Left hindlimb (tissue), 1 donor: ENCODE measurements at places on chromosomes 7 and 10.

- DNase-seq, result no peak
Measured at GRCh38 chr10:48266528-48266927, 8.0 kb downstream of the FRMPD2 start.

GRCh38 chr7:136251826-136252225 is 274.7 kb upstream of the MTPN start:
- DNase-seq, result no peak

- DNase-seq, result no peak
Measured at GRCh38 chr10:13628661-13629060, 41.9 kb downstream of the PRPF18 start.

GRCh38 chr7:101633511-101633910 is 4.4 kb upstream of the MYL10 start:
- DNase-seq, result no peak

- DNase-seq, result no peak
Measured at GRCh38 chr7:102285540-102286236, 980 bp upstream of the SH2B2 start.

DNA sequence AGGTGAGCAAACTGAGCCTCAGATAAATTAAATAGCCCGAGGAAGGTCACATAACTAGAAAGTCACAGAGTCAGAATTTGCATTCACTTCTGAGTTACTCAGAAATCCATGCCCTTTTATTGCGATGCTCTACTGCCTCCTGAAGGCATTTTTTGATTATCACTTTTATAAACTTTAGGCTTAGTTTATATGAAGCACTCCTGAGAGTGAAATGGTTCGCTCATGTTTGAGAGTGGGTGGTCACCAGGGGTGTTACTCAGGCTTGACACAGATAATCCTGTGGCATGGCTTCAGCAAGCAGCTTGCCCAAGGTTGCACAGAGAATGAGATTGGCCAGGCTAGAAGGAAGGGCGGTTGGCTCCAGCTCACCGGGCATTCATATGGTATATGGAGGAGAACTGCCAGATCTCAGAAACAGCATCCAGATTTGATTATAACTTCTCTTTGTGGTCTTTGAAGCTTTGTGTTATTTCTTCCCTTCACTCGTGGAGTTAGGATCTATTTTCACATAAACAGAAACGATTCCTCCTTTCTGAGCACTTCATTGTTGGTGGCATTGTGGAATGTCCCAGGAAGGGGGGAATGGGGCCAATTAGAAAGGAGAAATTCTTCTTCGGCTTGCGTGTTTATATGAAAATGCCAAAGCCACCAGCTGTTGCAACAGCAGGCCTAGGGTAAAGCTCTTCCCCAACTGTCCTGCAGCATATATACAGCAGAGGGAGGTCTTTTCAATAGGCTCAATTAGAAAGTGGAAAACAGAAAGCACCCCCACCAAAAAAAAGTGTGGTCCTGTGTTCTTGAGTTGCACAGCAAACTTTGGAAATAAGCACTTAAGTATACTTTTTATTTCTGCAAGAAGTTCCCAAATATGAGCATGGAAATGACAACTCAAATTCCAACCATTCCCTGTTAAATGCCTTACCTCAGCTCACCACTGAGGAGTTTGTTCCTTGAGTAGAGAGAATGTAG is 628.8 kb downstream of the SUGCT start:
- peak; percentile 46 for DNase-seq

GRCh38 chr10:76553263-76554032 is 1084.2 kb downstream of the KCNMA1 start:
- no peak for DNase-seq

DNA sequence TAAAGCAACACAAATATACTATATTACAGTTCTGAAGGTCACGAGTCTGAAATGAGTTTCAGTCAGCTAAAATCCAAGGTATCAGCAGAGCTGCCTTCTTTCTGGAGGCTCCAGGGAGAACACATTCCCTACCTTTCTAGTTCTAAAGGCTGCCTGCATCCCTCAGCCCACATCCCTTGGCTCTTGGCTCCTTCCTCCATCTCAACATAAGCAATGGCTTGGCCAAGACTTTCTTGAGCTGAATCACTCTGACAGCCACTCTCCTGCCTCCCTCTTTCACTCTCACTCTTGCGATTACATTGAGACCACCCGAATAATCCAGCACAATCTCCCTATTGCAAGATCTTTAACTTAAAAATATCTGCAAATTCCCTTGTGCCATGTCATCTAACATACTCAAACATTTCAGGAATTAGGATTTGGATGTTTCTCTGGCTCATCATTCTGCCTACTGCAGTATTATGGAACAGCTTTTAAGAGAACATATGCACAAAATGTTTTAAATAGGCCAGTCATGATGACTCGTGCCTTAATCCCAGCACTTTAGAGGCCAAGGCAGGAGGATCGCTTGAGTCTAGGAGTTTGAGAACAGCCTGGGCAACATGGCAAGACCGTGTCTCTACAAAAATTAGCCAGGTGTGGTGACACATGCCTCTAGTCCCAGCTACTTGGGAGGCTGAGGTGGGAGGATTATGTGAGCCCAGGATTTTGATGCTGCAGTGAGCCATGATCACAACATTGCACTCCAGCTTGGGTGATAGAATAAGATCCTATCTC is 144.2 kb upstream of the VSTM2A start:
- no peak for DNase-seq

GRCh38 chr10:13891128-13892000 is 304.6 kb downstream of the PRPF18 start:
- peak; percentile 59 for DNase-seq

GRCh38 chr7:77791336-77791735 is 6.9 kb downstream of the TMEM60 start:
- no peak for DNase-seq

- DNase-seq, result no peak
Measured at GRCh38 chr10:63214571-63214970, 81.4 kb downstream of the NRBF2 start.

DNA sequence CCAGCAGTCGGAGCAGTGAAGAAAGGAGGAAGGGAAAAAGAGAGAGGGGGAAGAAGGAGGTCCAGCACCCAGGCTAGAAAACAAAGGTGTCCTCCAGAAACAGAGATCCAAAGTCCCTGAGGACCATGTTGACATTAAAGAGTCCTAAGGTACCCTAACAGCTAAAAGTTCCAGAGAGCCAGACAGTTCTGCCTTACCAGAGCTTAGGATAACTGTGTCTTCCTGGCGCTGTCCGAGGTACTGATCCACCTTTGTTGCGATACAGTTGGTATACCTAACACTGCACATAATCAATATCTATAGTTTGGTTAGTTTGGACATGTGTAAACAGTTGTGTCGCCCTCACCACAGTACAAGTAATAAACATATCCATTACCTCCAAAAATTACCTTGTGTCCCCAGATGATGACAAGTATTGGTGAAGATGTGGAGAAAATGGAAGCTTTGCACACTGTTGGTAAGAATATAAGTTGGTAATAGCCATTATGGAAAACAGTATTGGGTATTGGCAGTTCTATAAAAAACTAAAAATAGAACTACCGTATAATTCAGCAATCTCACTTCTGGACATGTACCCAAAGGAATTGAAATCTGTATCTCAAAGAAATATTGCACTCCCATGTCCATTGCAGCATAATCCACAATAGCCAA is 59.8 kb downstream of the GRID1 start:
- DNase-seq, result no peak

GRCh38 chr10:42646687-42647640 is 8.6 kb upstream of the ZNF33B start:
- DNase-seq, result no peak

DNA sequence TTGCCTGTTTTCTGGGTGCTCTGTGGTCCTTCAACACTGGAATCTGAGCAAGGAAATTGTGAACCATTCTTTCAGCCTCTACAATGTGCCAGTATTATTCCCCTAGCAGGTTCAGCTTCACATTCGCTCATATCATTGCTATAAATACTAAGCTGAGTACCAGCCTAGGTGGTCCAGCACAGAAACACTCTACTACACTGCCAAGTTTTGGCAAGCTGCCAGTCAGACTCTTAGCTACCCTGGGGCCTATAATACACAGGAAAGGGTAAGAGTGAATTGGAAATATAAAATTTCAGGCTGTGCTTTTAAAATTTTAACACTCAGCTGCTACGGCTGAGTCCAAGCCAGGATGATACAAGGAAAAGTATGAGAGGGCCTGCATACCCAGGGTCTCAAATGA is 49.9 kb upstream of the PPP1R3A start:
- no peak for DNase-seq

GRCh38 chr7:146728611-146729010 is 612.0 kb downstream of the CNTNAP2 start:
- no peak for DNase-seq

- no peak for DNase-seq
Measured at GRCh38 chr10:7881119-7881518, 62.8 kb downstream of the TAF3 start.

- DNase-seq, result no peak
Measured at GRCh38 chr7:128019288-128019687, 11.9 kb downstream of the LRRC4 start.

DNA sequence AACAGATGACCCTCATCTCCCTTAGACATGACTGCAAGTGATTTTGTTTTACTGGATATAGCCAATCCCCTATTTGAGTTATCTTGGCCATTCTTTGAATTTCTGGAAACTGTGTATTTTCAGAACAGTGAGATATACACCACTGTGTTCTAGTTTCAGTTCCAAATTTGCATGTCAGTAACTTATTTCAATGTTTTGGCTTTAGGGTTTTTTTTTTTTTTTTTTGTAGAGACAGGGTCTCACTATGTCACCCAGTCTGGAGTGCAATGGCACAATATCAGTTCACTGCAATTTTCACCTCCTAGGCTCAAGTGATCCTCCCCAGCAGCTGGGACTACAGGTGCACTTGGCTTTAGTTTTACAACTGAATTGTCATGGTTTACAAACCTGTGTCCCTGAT is 67.2 kb downstream of the ATAD1 start:
- no peak for DNase-seq

DNA sequence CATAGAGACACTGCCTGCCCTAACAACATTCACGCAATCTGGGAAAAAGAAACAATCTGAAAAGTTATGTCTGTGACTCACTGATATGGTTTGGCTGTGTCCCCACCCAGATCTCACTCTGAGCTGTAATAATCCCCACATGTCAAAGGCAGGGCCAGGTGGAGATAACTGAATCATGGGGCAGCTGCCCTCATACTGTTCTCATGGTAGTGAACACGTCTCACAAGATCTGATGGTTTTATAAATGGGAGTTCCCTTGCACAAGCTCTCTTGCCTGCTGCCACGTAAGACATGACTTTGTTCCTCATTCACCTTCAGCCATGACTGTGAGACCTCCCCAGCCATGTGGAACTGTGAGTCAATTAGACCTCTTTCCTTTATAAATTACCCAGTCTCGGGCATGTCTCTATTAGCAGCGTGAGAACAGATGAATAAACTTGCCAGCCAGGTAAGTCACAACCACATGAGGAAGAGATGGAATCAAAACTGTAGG is 341.5 kb upstream of the AOAH start:
- DNase-seq, result no peak

DNA sequence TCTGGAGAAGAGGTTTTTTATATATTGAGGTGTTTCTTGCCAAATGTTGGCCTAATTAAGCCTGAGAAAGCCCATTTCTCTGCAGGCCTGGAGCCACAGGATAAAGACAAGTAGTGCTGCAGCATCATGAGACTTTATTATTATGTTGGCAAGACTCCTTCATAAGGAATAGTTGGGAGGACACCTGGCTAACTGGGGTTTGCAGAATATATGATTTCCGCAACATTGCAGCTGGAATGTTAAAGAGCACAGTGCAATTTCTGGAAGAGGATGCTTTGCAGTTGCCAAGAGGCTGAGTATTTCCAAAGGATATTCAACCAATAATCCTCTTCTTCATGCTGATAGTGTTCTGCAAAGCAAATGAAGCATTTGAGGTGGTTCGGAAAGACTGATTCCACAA is 1512.8 kb upstream of the LRRTM3 start:
- peak; percentile 27 for DNase-seq

DNA sequence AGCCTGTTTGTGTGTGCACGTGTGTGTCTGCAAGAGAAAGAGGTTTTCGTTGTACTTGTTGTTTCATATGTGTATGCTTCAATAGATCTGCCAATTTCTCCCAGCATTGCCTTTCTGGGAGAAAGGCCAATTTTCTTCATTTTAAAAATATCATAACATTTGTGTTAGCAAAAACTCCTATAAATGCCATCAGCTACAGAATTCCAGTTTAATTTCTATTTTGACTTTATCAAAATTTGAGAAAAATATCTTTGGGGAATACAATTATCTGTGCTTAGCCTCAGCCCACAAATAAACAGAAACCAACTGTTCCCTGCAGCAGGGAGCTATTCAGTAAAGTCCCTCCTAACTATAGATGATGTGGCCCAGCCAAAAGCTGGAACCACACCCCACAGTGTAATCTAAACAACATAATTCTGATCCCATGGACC is 68.3 kb upstream of the MGMT start:
- DNase-seq, result no peak

DNA sequence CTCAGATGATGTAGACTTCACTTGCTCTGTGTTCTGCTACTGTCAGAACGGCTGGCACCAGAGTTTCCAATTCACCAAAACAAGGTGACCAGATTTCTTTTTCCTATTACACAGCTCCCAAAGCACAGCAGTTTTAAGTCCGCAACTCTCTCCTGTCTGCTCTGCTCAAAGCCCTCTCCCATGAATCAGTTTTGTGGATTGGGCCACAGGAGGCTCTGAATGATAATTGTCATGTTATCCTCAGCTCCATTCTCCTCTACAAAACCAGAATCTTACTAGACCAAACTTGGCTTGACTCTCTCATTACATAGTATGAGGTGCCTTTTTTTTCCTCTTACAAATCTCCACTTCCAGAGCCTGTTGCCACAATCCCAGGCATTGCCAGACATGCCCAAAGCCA is 223.5 kb downstream of the SNX13 start:
- no peak for DNase-seq

- DNase-seq, result no peak
Measured at GRCh38 chr7:75679060-75679459, 59.7 kb downstream of the HIP1 start.

GRCh38 chr10:96096958-96097357 is 33.1 kb upstream of the ZNF518A start:
- no peak for DNase-seq

- DNase-seq, result peak; percentile 58
Measured at GRCh38 chr10:97210543-97210960, 24.8 kb upstream of the SLIT1 start.

- DNase-seq, result no peak
Measured at GRCh38 chr7:6197801-6198551, 74.4 kb downstream of the CYTH3 start.

DNA sequence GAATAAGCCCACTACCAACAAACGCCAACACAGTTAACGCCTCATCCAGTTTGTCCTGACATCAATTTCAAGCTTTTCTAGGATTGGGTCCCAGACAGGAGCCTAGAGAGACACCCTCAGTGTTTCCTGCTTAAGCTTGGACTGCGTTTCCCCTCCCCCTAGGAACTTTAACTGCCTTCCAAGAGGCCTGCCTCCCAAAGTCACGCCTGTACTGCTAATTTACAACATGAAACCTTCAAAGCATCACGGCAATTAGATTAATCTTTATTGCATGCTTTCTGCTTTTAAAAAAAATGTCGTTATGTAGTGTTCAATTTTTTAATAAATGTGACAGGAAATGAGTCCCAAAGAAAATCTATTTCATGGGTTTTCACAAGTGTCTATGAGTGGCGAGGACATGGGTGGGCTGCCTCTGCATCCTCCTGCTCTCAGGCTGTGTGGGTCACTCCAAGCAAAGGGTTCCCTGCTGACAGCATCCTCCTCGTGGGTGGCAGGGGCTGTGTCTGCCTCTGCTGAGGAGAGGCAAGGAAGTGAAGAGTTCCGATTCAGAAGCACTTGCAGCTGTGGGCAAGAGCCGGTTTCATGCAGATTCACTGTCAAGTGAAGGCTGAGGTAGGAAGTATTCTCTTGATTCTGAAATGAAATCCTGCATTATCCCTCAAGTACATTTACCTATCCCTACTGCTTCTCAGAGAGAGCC is 193.0 kb upstream of the KMT2E start:
- no peak for DNase-seq

GRCh38 chr10:3873728-3874461 is 88.9 kb upstream of the KLF6 start:
- no peak for DNase-seq
